ENCODE measurements at places on chromosomes 11 and 22.

DNA sequence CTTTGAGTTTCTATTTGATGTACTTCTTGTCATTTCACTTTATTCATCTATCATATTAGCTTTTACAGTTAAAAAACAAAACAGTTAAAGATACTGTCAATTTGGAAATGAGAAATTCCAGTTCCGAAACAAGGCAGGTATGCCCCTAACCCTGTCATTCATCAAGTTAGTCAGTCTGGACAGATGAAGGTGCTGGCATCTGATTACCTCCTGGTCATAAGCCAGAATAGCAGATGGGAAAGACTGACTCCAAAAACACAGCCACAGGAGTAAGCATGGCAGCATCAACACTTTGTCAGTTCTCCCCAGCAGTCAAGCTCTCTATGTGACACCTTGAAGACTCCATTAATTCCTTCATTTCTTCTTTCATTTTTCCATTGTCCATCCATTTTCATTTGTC is 4.3 kb downstream of the LRRC51 start:
- peaks cover 9% of the 10 kb centered on the region for H3K36me3 ChIP-seq
- no peak overlapping the region for H3K27ac ChIP-seq
- no peaks in the 10 kb centered on the region for H3K27me3 ChIP-seq
- no peak overlapping the region for H3K4me3 ChIP-seq
- peaks cover 25% of the 10 kb centered on the region for H3K4me1 ChIP-seq

- peaks cover 6% of the 10 kb centered on the region for H3K27me3 ChIP-seq
- no peak within 1 kb of the TSS for H3K27ac ChIP-seq
- peaks cover 23% of the 10 kb centered on the region for H3K4me1 ChIP-seq
- H3K36me3 ChIP-seq = no peaks in the 10 kb centered on the region
- DNase-seq = peak; percentile 94
- no peak within 1 kb of the TSS for H3K4me3 ChIP-seq
These were observed at the start of gene USP47 for GRCh38 chr11:11841723-11842420. TSS of gene USP47 (plus strand) at chr11:11841972. CDS start at chr11:11842186, 214 bp downstream.

- no peak for DNase-seq
- H3K27ac ChIP-seq = no peak overlapping the region
- no peak overlapping the region for H3K4me3 ChIP-seq
- H3K4me1 ChIP-seq = no peaks in the 10 kb centered on the region
- peaks cover 12% of the 10 kb centered on the region for H3K27me3 ChIP-seq
These were observed 17.8 kb upstream of the RCN1 start for GRCh38 chr11:32072872-32073643.

- no peak for DNase-seq
- H3K4me1 ChIP-seq = no peaks in the 10 kb centered on the region
- peaks cover 10% of the 10 kb centered on the region for H3K27me3 ChIP-seq
- H3K36me3 ChIP-seq = no peaks in the 10 kb centered on the region
- H3K4me3 ChIP-seq = no peak overlapping the region
- no peak overlapping the region for H3K27ac ChIP-seq
These were observed 45.0 kb upstream of the VPREB1 start for GRCh38 chr22:22199634-22200033.

DNA sequence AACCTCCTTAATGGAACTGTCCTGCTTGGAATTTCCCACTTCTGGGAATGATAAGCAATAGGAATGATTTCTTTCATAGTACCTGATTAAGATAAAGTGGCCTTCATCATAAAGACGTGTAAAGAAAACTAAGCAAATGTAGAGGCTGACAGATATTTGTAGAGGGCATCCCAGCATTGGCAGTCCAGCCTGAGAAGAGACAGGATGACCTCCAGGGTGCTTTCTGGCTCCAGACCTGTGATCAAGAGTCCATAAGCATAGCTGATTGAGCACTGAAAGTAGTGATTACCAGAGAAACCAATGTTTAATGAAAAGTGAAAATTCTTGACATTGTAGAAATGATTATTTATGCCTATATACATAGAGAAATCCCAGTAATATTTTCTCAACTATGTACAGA is 33.6 kb downstream of the YAP1 start:
- no peaks in the 10 kb centered on the region for H3K4me1 ChIP-seq
- no peaks in the 10 kb centered on the region for H3K36me3 ChIP-seq
- no peak overlapping the region for H3K27ac ChIP-seq
- no peak for DNase-seq
- peaks cover 17% of the 10 kb centered on the region for H3K27me3 ChIP-seq
- H3K4me3 ChIP-seq = no peak overlapping the region

- no peak overlapping the region for H3K27ac ChIP-seq
- no peak overlapping the region for H3K4me3 ChIP-seq
- H3K4me1 ChIP-seq = no peaks in the 10 kb centered on the region
- peaks cover 4% of the 10 kb centered on the region for H3K27me3 ChIP-seq
These were observed 804.9 kb downstream of the BRD1 start for GRCh38 chr22:49022816-49023160.

DNA sequence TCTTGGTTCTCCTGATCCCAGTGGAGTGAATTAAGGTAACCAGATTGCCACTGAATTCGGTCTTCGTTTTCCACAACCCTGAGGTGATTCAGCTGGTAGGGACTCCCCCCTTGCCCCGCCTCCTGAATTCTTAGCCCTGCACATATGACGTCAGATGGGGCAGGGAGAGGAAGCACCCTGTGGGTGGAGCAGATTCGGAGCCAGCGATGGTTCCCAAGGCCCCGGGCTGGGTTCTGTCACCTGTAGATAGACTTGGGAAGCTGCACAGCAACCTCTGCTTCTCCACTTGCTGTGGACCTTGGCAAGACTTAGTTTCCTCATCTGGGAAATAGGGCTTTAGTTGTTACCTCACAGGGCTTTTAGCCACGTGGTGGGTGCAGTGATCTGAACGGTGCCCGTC is 67.8 kb downstream of the CTTN start:
- H3K27ac ChIP-seq = no peak overlapping the region
- no peaks in the 10 kb centered on the region for H3K4me1 ChIP-seq

DNA sequence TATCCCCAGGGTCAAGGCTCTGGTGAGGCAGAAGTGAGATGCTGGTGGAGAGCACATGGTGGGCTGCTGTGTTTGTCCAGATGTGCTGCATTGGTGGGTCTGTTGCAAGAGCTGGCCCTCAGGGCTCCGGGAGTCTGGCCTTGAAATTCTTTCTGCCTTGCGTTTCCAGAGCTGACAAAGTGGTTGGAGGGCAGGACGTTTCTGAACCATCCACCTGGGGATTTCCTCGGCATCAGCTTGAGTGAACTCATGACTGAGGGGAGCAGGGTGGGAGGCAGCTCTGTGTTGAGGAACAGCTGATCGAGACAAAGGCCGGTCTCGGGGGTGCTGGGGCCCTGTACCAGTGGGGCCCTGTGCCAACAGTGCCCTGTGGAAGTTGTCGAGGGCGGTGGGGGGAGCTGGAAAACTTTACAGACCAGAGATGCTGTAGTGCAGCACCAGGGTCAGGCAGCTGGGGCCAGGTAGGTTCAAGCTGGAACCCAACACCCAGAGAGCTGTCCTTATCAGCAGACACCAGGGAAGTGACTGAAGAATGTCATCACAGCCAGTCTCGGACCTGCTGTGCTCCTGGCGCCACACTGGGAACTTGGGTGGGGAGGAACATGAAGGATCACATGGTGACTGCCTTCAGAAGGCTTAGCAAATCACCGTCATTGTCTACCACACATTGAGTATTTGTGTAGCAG is 4.9 kb downstream of the TSKU start:
- H3K36me3 ChIP-seq = no peaks in the 10 kb centered on the region
- no peak overlapping the region for H3K4me3 ChIP-seq
- no peak overlapping the region for H3K27ac ChIP-seq
- H3K4me1 ChIP-seq = peaks cover 17% of the 10 kb centered on the region
- peaks cover 17% of the 10 kb centered on the region for H3K27me3 ChIP-seq

- H3K36me3 ChIP-seq = no peaks in the 10 kb centered on the region
- H3K4me3 ChIP-seq = no peak overlapping the region
- H3K27ac ChIP-seq = no peak overlapping the region
- DNase-seq = no peak
- H3K4me1 ChIP-seq = no peaks in the 10 kb centered on the region
These were observed 30.0 kb upstream of the RAB39A start for GRCh38 chr11:107898270-107898669.

- H3K36me3 ChIP-seq = peaks cover 33% of the 10 kb centered on the region
- no peaks in the 10 kb centered on the region for H3K27me3 ChIP-seq
- peaks cover 2% of the 10 kb centered on the region for H3K4me1 ChIP-seq
- H3K4me3 ChIP-seq = no peak overlapping the region
These were observed 17.5 kb downstream of the EMSY start for GRCh38 chr11:76462317-76462716.

GRCh38 chr11:112318661-112319060 is 58.0 kb upstream of the PLET1 start:
- peaks cover 11% of the 10 kb centered on the region for H3K4me1 ChIP-seq
- no peak overlapping the region for H3K4me3 ChIP-seq
- peaks cover under 1% of the 10 kb centered on the region for H3K36me3 ChIP-seq
- no peaks in the 10 kb centered on the region for H3K27me3 ChIP-seq

GRCh38 chr11:46290598-46291309 is 13.3 kb downstream of the CREB3L1 start:
- no peak overlapping the region for H3K27ac ChIP-seq
- H3K36me3 ChIP-seq = no peaks in the 10 kb centered on the region
- no peak overlapping the region for H3K4me3 ChIP-seq
- H3K27me3 ChIP-seq = peaks cover under 1% of the 10 kb centered on the region
- peaks cover 4% of the 10 kb centered on the region for H3K4me1 ChIP-seq

GRCh38 chr11:124762105-124762623 is at the start of gene ESAM:
TSS of gene ESAM (minus strand) at chr11:124762290. CDS start at chr11:124762154, 136 bp downstream.
- H3K36me3 ChIP-seq = peaks cover 2% of the 10 kb centered on the region
- peak; percentile 72 for DNase-seq
- peak within 1 kb of the TSS; percentile 80 for H3K4me3 ChIP-seq

DNA sequence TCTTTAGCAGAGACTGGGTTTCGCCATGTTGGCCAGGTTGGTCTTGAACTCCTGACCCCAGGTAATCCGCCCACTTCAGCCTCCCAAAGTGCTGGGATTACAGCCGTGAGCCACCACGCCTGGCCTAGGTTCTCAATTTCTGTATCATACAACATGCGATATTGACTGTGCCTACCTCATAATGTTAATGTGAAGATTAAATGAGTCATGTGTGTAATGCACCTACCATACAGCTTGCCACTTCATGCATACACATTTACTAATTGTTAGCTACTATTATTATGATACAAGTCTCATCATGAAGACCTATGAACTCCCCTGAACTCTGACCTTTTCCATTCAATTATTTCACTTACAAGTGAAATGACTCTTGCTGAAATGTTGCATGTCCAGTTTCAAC is 25.7 kb downstream of the AGBL2 start:
- no peaks in the 10 kb centered on the region for H3K27me3 ChIP-seq
- no peaks in the 10 kb centered on the region for H3K36me3 ChIP-seq
- no peak overlapping the region for H3K4me3 ChIP-seq
- peaks cover 5% of the 10 kb centered on the region for H3K4me1 ChIP-seq

DNA sequence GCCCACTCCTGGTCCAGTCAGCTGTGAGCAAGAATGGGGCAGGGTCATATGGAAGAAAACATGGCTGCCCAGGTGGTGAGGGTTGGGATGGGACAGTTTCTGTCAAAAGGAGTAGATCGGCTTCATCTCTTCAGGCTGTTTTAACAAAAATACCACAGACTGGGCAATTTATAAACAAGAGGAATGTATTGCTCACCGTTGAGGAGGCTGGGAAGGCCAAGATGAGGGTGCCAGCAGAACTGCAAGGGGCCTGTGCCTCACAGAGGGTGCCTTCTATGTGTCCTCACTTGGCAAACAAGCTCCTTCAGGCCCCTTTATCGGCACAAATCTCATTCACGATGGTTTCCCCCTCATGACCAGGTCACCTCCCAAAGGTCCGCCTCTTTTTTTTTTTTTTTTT is 18.1 kb upstream of the RELT start:
- no peak for DNase-seq
- no peaks in the 10 kb centered on the region for H3K4me1 ChIP-seq
- H3K27me3 ChIP-seq = no peaks in the 10 kb centered on the region
- H3K4me3 ChIP-seq = no peak overlapping the region

- peak overlapping the region; percentile 96 for H3K27ac ChIP-seq
- peak overlapping the region; percentile 81 for H3K4me3 ChIP-seq
- peaks cover 38% of the 10 kb centered on the region for H3K4me1 ChIP-seq
These were observed 3.1 kb downstream of the CD3D start for GRCh38 chr11:118339281-118339961.

DNA sequence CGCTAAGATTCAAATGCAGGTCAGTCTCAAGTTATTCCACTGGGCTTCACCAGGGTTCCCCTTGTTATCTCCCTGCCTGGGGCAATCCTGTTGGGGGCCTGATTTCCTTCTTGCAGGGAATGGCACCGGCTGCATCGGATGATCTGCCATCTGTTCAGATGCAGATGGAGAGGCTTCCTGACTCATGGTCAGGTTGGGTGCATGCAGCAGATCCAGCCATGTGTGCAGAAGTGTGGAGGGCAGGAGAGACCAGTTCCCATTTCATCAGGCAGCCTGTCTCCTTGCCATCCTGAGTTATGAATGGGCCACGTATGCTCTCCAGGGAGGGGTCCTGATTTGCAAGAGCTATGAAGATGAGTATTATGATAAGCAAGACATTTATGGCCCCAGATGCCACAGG is 161.2 kb upstream of the PLET1 start:
- no peaks in the 10 kb centered on the region for H3K4me1 ChIP-seq
- no peaks in the 10 kb centered on the region for H3K36me3 ChIP-seq
- DNase-seq = no peak

GRCh38 chr22:33271390-33272161 is 213.4 kb upstream of the SYN3 start:
- H3K4me3 ChIP-seq = no peak overlapping the region
- no peaks in the 10 kb centered on the region for H3K27me3 ChIP-seq
- no peak for DNase-seq

- no peaks in the 10 kb centered on the region for H3K27me3 ChIP-seq
- peaks cover 8% of the 10 kb centered on the region for H3K4me1 ChIP-seq
- H3K27ac ChIP-seq = no peak overlapping the region
- no peak overlapping the region for H3K4me3 ChIP-seq
- no peak for DNase-seq
These were observed 37.0 kb downstream of the SGSM1 start for GRCh38 chr22:24843048-24843447.

Data from activated CD8-positive, alpha-beta T cell treated with anti-CD3 and anti-CD28 coated beads for 36 hours (primary cell).